ENCODE measurements at places on chromosomes 11 and 22.

- no peak for DNase-seq
Measured at GRCh38 chr22:21927174-21927823, 25.3 kb downstream of the PPM1F start.

GRCh38 chr22:37492428-37493344 is 6.5 kb upstream of the MFNG start:
- no peak for DNase-seq

GRCh38 chr11:2718817-2719438 is 19.1 kb upstream of the KCNQ1OT1 start:
- DNase-seq: no peak

GRCh38 chr11:91972665-91973266 is 251.9 kb upstream of the FAT3 start:
- no peak for DNase-seq

GRCh38 chr11:107969219-107969618 is 39.5 kb upstream of the CUL5 start:
- DNase-seq: no peak

GRCh38 chr22:42511401-42511891 is 8.2 kb downstream of the RRP7A start:
- no peak for DNase-seq

- no peak for DNase-seq
Measured at GRCh38 chr11:94775567-94776327, 7.6 kb downstream of the AMOTL1 start.

All from esophagus squamous epithelium (tissue), 5 donors.